ENCODE measurements at places on chromosomes 3 and 15.

- no peak for DNase-seq
Measured at GRCh38 chr15:33211176-33211808, 16.8 kb upstream of the FMN1 start.

DNA sequence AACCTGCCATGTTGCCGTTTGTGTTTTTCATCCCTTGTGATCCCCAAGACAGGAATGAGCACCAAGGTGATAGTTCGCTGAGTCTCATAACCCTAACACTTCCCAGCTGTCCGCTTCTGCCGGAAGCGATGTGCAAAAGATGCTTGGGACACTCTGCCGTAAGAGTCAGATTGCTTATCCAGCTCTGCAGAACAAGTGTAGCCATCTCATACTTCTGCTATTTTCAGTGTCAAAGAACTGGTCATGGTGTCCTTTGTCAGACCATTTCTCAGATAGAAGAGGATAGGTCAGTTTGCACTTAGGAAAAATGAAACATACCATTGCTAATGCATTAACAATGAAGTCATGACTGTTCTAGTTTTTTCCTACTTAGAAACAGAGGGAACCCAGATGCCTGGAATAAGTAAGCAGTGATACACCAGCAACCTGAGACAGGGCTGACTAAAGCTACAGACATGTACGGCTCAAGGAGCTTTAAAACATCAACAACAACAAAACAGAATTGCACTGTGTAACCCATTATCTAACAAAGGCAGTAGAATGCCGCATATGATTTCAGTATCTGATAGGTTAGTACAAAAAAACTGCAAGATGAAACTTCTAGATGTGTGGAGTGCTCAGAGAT is 134.0 kb upstream of the IL12A start:
- no peak for DNase-seq

DNA sequence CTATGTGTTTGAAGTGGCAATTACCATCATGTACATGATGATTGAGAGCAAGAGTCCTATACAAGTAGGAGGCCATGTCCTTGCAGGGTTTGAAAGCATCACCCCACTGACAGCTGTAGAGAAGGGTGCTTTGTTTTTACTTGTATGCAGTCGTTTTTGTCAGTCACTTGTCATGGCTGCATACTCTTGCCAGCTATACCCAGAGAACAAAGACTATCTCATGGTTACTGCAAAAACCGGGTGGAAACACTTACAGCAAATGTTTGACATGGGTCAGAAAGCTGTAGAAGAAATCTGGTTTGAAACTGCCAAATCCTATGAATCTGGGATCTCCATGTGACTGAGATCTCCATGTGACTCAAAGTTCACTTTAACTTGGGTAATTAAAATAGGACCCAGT is 6.9 kb upstream of the PSMA4 start:
- DNase-seq, result no peak

- DNase-seq, result no peak
Measured at GRCh38 chr3:184578218-184578617, 16.6 kb downstream of the EPHB3 start.

DNA sequence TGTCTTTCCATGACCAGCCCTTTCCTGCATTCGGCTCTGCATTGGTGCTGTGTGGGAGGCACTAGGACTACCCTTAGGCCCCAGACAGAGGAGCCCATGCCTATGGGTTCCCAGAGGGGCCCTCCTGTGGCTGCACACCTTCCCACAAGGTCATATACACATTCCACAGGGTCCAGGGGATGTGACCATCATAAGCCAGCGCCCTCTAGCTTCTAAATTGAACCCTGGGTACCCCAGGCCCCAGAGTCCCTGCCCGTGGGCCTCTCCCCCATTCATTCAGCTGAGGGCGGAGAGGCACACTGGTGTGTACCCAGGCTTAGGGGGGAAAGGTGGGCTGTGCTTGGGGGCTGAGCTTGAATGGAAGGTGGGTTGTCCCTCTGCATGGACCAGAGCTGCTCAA is 10.2 kb upstream of the SLC6A6 start:
- DNase-seq, result no peak

Measured in activated CD8-positive, alpha-beta memory T cell treated with anti-CD3 and anti-CD28 coated beads for 1 hour (primary cell).